ENCODE measurements at places on chromosomes 4 and X.
A peak's percentile ranks its signal among the peaks of the same experiment; 100 is the strongest.

- no peak for DNase-seq
Measured at GRCh38 chr4:82501154-82501442, 60.7 kb downstream of the TMEM150C start.

- DNase-seq = no peak
Measured at GRCh38 chr4:118991686-118992085, 103.0 kb downstream of the SYNPO2 start.

DNA sequence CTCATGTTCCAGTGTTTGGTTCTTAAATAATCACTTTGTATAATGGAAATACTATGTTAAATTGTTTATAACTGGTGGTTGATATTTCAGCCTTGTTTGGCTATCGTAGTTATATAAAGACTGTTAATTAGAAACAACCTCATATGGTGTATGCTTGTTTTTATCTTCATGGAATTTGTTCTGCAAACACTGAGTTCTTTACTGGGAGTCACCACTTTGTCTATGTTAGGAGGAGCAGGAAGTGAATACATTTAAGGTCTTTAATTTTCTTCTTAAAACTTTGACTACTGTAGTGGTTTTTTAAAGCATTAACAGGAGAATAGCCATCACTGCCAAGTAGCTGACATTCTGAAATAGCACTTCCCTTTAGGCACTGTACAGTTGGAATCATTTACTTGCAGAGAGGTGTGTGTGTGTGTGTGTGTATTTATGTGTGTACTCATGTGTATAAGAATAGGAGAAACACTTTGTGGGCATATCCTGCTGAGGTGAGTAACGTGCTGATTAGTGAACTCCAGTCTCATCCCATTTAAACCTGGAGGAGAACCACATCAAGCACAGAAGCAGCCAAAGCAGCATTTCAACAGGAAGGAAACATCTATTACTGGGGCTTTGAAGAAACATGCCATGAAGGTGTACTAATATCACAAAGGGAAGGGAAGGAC lies 37.8 kb downstream of the TET2 start:
- no peak for DNase-seq

DNA sequence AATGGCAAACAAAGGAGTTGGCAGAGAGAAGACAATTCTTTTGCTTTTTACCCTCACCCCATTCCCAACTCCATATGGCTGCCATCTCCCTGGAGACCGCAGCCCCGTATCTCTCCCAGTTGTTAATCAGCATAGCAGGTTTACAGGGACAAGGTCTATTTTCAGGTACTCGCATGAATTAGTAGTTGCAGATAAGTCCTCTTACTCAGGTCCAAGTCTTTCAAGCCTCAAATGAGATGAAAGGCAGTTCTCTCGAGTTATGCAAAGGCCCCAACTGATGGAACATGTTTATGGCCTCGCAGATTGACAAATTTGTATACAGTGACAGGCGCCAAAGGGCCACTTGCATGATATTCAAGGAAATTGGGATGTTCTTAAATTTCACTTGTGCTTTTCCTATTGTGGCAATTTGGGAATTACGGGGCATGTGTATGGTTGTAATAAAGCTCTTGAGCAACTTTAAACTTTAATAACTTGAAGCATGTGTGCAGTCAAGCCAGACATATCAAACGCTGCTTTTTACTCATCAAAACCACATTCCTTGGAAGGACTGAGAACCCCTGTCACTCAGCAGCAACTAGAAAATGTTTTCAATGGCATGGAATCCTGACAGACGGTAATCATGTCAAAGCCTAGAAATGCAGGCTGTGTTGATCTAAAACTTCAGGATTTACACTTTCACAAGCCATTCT lies 45.1 kb downstream of the KDR start:
- DNase-seq = no peak

- DNase-seq = no peak
Measured at GRCh38 chr4:569958-570667, 6.0 kb downstream of the TMEM271 start.

DNA sequence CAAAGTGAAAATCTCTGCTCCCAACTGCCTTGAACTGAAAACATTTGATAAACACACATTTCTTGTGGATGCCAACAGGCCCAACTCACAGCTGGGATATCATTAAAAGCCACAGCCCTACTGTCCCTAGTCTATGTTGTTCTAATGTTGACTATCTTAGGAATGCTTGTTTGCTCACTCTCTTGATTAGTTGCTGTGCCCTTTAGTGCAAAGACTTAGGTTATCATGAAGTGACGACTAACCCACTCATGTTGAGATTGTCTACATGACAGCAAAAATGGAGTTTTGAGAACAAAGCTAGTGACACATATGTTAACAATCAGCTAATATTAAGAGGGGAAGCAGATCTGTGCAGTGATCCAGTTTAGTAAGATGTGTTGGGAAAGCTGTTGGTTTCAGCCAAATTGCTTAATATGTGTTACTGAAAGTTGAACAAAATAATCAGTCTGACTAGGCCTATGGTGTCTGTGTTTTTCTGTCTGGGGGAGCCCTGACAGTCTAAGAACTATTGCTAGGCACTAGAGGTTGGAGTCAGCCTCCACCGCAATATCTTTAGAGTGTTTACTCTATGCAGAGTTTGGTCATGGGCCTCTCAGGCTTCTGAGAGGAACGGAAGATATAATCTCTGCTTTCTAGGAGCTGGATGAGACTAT lies 125.5 kb downstream of the ATG4A start:
- no peak for DNase-seq

DNA sequence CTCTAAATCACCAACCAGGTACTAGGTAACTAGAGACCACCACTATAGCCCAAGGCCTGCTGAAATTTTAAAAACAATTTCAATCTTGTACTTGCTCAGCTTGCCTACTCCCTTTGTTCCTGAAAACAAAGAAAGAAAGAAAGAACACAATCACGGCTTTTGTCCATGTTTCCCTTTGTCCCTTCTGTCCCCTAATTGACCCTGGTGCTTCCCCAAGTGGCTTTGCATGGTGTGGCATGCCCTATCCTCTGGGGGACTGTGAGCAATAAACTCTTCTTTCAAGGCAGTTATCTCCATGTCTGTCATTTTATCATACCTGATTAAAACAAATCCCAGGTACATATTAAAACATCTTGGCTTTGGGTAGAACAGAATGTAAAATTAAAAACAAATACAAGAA lies 94.8 kb downstream of the ARSJ start:
- DNase-seq = no peak

DNA sequence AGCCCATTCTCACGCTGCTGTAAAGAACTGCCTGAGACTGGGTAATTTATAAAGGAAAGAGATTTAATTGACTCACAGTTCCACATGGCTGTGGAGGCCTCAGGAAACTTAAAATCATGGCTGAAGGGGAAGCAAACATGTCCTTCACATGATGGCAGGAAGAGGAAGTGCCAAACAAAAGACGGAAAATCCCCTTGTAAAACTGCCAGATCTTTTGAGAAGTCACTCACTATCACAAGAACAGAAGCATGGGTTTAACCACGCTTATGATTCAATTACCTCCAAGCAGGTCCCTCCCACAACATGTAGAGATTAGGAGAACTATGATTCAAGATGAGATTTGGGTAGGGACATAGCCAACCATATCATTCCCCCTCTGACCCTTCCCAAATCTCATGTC lies 335.5 kb downstream of the IL15 start:
- no peak for DNase-seq

- no peak for DNase-seq
Measured at GRCh38 chr4:20217521-20217920, 34.2 kb upstream of the SLIT2 start.

- no peak for DNase-seq
Measured at GRCh38 chr4:41158756-41159155, 55.6 kb downstream of the APBB2 start.

GRCh38 chr4:57430726-57431125 lies 320.5 kb upstream of the IGFBP7 start:
- no peak for DNase-seq

DNA sequence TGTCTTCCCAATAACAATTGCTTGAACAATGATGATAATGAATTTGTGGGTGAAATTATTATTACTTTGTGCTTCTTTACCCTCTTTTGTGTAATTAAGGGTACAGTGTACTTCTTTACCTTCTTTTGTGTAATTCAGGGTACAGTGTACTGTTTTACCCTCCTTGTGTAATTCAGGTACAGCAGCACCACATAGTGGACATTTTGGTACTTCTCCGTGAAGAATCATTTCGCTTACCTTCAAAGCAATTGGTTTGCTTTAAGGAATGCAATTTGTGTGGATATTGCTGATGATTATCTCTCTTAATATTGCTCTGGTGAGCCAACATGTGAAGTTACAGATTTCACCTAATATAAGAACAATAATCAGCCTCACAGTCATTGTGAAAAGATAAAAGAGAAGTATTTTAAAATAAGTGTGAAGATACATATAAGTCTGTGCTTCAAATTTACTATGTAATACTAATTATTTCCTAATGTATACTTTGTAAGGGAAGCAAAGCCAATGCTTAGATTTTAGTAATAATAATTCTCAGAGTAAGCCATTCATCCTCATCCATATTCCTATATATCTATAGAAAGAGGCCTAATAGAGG lies 27.2 kb upstream of the SEC24B start:
- DNase-seq = peak; percentile 7

- no peak for DNase-seq
Measured at GRCh38 chr4:170374770-170375169, 285.0 kb upstream of the AADAT start.

GRCh38 chr4:135917011-135917410 lies 1615.3 kb downstream of the PCDH18 start:
- DNase-seq = no peak

GRCh38 chr4:149885896-149886295 lies 70.3 kb upstream of the IQCM start:
- no peak for DNase-seq

- DNase-seq = no peak
Measured at GRCh38 chr4:184400375-184400870, 73.9 kb downstream of the IRF2 start.

GRCh38 chr4:86974551-86974994 lies 39.8 kb downstream of the AFF1 start:
- DNase-seq = no peak

GRCh38 chr4:76212851-76213414 lies 691 bp downstream of the SCARB2 start:
- DNase-seq = no peak

DNA sequence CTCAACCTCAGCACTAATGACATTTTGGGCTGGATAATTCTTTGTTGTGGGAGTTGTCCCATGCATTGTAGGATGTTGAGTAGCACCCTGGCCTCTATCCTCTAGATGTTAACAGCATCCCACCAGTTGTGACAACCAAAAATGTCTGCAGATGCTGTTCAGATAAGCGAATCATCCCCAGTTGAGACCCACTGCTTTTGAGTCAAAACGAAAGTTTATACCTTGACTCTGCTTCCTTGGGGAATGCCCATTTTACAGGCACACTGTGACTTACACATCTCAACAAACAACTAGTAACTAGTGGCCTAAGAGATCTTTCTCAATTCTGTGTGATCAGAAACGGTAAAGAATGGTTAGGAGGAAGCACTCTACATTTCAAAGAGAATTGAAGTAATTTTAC lies 37.0 kb downstream of the SEPSECS start:
- no peak for DNase-seq

DNA sequence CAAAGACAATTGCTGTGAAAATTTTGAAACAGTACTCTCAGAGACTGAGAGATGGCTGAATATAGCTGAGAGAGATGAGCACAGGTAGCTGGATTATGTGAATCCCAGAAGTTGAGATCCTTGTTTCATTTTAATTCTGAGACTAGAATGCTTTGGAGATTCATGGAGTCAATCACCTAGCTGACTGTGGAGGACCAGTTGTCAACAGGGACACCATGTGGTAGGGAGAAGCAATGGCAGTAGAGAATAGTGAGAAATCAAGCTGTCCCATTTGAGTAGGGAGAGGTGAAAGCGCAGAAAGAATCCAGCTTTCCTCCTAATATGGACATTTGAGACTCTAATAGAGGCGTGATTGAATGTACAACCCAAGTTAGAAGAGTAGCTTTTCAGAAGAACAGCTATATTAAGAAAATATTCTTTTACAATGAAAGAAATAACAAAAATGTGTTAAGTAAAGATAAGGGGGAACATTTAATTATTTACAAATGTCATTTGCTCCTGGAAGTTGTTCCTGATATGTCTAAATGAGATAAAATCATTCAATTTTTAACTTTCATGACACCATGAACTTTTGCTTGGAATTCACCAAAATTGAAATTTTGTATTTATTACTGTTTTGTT lies 30.3 kb upstream of the GLRB start:
- DNase-seq = no peak

GRCh38 chr4:135777361-135777760 lies 1575.8 kb upstream of the PABPC4L start:
- DNase-seq = no peak

- no peak for DNase-seq
Measured at GRCh38 chrX:78092296-78092695, 11.8 kb upstream of the PGK1 start.

GRCh38 chr4:180084561-180084960 lies 2158.6 kb upstream of the TENM3 start:
- no peak for DNase-seq

- DNase-seq = no peak
Measured at GRCh38 chrX:136202889-136203288, 48.3 kb downstream of the MAP7D3 start.

DNA sequence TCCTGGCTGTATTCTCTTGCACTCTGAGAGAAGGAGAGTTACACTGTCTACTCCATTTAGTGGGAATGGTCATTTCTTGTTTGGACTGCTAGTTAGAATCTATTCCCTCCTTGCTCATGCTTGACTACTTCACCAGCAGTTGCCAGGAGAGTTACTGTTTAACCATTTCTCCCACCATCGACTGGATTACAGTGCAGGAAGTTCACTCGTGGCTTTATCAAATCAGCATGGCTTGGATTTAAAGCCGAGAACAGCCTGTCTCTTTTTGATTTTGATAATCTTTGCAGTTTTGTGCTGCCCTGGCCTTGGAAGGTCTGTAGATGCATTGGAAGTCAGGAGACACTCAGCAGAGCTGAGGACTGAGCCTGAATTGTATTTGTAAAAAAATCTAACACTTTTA lies 3.2 kb downstream of the GBA3 start:
- DNase-seq = no peak

DNA sequence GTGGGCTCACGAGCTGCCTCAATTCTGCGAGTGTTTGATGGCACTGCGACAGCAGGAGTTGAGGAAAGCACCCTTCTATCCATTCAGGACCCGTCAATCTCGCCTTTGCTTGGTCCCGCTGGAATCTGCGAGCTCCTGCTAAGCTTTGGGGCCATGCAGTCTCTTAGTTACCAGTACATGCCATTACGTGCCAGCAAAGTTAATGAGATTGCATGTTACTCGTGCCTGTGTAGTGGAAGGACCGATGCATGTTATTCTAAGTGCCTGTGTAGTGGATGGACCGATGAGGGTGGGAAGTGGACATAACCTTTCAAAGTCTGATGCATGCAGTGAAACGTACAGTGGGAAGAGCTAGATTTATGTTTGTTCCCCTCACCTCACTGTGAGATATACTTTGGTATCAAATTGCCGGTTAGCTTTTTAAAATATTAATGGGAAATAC lies 569 bp downstream of the RPS3A start:
- DNase-seq = no peak

DNA sequence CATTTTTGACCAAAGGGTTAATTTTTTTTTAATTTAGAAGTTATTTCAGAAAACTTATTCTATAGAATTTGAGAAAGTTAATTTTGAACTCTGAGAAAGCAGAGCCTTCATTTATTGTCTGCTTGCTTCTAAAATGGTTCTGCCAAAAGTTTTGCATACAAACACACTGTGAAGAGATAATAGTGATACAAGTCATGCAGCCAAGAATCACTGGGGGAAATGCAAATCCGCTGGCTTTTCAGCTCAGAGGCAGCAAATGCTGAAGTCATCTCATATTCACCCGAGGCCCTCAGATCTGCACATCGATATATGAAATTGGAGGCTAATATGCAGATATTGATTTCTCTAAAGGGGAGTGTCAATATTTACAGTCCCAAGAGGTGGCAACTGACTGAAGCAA lies 186.2 kb downstream of the KIT start:
- no peak for DNase-seq

Measured in NCI-H1105 (cell line).